Astrocyte (in vitro differentiated cells and primary cell): ENCODE measurements at places on chromosomes 5 and 9. TPM values are rescaled to one million over a fixed set of nuclear protein-coding genes. Genes with fewer than 3 reads are reported as not detected.
A peak's percentile ranks its signal among the peaks of the same experiment; 100 is the strongest.

Gene ISL1
- 1.8 and 5.4 TPM in 2 replicates for total RNA-seq

Gene PCDHA9
- 0.95 and 1.1 TPM in 2 replicates for total RNA-seq

Gene ITGA1
- total RNA-seq, result 73.7 and 83.1 TPM in 2 replicates

DNA sequence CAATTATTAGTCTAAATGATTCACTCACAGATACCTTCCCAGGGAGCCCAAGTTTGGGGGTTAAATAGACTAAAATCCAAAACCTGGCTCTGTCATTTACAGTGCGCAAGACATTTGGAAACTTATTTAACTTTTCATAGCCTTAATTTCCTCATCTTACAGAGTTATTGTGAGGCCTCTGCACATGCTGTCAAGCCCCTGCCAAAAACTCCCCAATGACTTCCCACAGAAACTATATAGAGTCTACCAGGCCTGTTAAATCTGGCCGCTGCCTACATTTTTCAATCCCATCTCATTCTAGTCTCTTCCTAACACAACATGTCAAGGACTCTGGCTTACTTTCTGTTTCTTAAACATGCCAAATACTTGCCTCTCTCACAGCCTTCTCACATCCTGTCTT, 412.5 kb downstream of the ELAVL2 start:
- H3K36me3 ChIP-seq, result no peaks in the 10 kb centered on the region
- no peak overlapping the region for H3K4me3 ChIP-seq
- no peaks in the 10 kb centered on the region for H3K4me1 ChIP-seq

DNA sequence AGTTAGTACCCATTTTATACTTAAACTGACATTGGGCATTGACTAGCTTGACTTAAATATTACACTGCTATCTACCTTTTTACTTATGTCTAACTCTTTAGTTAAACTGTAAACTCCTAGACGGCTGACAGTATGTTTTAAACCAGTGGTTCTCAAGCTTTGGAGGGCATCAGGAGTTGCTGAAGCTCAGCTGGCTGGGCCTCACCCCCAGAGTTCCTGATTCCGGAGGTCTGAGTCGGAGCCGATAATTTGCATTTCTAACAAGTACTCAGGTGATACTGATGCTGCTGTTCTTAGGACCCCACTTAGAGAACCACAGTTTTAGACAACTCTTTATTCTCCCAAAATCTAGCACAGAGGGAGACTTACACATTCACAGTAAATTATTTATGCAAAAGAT, 63.3 kb upstream of the PCA3 start:
- no peak for DNase-seq
- H3K27ac ChIP-seq, result peak overlapping the region; percentile 42
- peaks cover 7% of the 10 kb centered on the region for H3K27me3 ChIP-seq
- H3K4me1 ChIP-seq, result peaks cover 21% of the 10 kb centered on the region
